ENCODE measurements at places on chromosomes 4 and X. TPM values are rescaled to one million over a fixed set of nuclear protein-coding genes. Genes with fewer than 3 reads are reported as not detected.

DNA sequence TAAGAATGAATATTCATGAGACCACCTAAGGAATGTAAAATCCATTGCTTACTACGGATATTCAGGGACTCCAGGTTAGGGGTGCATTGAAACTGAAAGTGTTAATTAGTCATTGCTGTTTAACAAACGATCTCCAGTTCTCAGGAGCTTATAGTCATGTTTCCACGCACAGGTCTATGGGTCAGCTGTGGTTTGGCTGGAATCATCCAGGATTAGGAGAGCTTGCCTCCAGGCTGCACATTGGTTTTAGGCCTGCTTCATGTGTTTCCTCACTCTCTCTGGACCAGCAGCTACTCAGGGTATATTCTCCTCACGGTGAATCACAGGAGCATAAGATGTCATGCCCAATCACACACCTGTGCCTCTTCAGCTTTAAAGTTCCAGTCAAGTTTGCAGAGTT is 98.9 kb downstream of the ATXN3L start:
- H3K36me3 ChIP-seq, result no peaks in the 10 kb centered on the region
- no peaks in the 10 kb centered on the region for H3K4me1 ChIP-seq
- no peak for DNase-seq
- H3K27ac ChIP-seq, result no peak overlapping the region
- no peak overlapping the region for H3K4me3 ChIP-seq
- H3K27me3 ChIP-seq, result no peaks in the 10 kb centered on the region

- H3K27me3 ChIP-seq, result no peaks in the 10 kb centered on the region
- no peak overlapping the region for H3K4me3 ChIP-seq
- H3K36me3 ChIP-seq, result no peaks in the 10 kb centered on the region
- no peaks in the 10 kb centered on the region for H3K4me1 ChIP-seq
Observed at GRCh38 chr4:88366460-88366859, 12.2 kb upstream of the HERC6 start.

GRCh38 chr4:17681281-17682221 is 67.1 kb downstream of the MED28 start:
- H3K27me3 ChIP-seq, result no peaks in the 10 kb centered on the region
- H3K36me3 ChIP-seq, result no peaks in the 10 kb centered on the region
- H3K27ac ChIP-seq, result no peak overlapping the region
- no peak for DNase-seq
- no peak overlapping the region for H3K4me3 ChIP-seq

- no peak overlapping the region for H3K27ac ChIP-seq
- H3K4me1 ChIP-seq, result no peaks in the 10 kb centered on the region
- H3K4me3 ChIP-seq, result no peak overlapping the region
- H3K27me3 ChIP-seq, result no peaks in the 10 kb centered on the region
- DNase-seq, result no peak
- peaks cover 33% of the 10 kb centered on the region for H3K36me3 ChIP-seq
Observed at GRCh38 chr4:112377171-112377570, 80.0 kb downstream of the ALPK1 start.

GRCh38 chr4:142416711-142417275 is 429.3 kb downstream of the INPP4B start:
- H3K36me3 ChIP-seq, result no peaks in the 10 kb centered on the region
- H3K27ac ChIP-seq, result no peak overlapping the region
- no peaks in the 10 kb centered on the region for H3K4me1 ChIP-seq

DNA sequence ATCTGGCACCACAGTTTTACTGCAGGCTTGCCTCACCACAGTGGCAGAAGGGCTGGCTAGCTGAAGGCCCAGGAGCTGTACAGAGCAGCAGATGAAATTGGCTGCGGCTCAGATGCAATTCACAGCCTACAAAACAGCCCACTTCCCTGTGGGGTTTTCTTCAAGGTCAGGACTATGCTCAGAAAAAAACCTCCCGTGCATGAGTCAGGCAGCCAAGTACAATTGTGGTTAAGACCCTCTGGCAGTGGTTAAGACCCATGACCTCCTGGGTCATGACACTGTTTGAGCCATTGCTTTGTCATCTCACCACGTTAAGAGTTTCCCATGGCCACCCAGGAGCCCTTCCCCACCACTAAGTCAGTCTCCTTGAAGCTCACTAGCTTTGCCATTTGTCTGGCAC is 276.3 kb downstream of the HNRNPD start:
- no peaks in the 10 kb centered on the region for H3K27me3 ChIP-seq
- H3K27ac ChIP-seq, result no peak overlapping the region
- H3K4me1 ChIP-seq, result no peaks in the 10 kb centered on the region
- no peak for DNase-seq
- H3K36me3 ChIP-seq, result no peaks in the 10 kb centered on the region
- no peak overlapping the region for H3K4me3 ChIP-seq

GRCh38 chrX:68203646-68204045 is 229.6 kb downstream of the OPHN1 start:
- H3K27me3 ChIP-seq, result no peaks in the 10 kb centered on the region
- no peaks in the 10 kb centered on the region for H3K36me3 ChIP-seq
- DNase-seq, result no peak
- no peak overlapping the region for H3K27ac ChIP-seq
- H3K4me3 ChIP-seq, result no peak overlapping the region

DNA sequence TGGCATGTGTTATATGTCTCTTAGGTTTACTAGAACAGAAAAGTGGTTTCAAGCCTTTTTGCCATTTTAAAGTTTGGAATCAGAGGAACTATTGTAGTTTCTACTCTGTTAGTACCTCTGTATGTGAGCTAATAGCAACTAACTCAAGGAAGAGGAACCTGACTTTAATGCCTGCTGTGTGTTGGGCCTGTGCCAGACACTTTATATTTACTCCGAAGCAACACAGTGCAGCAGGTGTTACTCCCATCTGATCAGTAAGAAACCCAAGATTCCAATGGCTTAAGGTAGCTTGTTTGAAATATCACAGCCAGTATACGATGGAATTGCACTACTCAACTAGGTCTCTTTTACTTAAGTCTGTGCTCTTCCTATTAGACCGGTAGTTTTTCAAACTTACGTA is 79.2 kb downstream of the USP9X start:
- H3K27me3 ChIP-seq, result no peaks in the 10 kb centered on the region
- no peak for DNase-seq
- H3K27ac ChIP-seq, result no peak overlapping the region
- H3K36me3 ChIP-seq, result peaks cover 14% of the 10 kb centered on the region

DNA sequence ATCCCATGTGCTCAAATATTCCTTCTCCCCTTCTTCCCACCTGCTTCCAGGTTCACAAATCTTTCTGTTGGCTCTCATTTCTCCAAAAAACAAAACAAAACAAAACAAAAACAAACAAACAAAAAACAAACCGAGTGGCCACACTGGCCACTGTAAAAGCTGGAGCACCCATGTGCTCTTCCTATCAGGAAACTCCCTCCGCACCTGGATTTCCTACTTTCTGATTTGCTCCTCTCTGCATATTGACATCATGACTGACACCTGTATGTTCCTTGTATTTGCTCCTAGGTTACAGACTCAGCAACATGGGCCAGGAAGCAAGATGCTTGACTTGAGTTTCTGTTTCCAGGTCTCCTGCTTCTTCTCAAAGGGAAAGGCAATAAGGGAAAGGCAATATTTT is 258.8 kb downstream of the GPC3 start:
- H3K36me3 ChIP-seq, result no peaks in the 10 kb centered on the region
- peaks cover 2% of the 10 kb centered on the region for H3K4me1 ChIP-seq
- no peak for DNase-seq
- no peaks in the 10 kb centered on the region for H3K27me3 ChIP-seq
- no peak overlapping the region for H3K27ac ChIP-seq

DNA sequence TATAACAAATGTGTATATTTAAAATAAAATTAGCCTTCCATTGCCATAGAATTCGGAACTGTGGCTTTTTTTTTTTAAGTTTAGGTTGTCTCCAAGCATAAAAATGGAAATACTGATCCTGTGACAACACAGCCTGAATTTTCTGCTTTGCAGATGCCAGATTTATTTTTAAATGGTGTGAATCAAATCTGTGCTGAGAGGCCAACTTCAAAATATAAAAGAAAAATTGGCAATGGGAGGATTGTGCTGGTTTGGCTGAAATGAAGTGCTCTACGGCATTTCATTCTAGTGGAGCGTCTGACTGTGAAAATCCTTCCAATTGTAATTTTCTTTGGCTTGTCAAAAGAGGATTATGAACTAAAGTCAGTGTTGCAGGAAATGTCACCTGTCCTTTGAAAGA is 580.3 kb upstream of the ZFP42 start:
- no peaks in the 10 kb centered on the region for H3K27me3 ChIP-seq
- no peak overlapping the region for H3K4me3 ChIP-seq
- H3K4me1 ChIP-seq, result peaks cover 4% of the 10 kb centered on the region
- H3K36me3 ChIP-seq, result no peaks in the 10 kb centered on the region
- no peak overlapping the region for H3K27ac ChIP-seq
- no peak for DNase-seq

DNA sequence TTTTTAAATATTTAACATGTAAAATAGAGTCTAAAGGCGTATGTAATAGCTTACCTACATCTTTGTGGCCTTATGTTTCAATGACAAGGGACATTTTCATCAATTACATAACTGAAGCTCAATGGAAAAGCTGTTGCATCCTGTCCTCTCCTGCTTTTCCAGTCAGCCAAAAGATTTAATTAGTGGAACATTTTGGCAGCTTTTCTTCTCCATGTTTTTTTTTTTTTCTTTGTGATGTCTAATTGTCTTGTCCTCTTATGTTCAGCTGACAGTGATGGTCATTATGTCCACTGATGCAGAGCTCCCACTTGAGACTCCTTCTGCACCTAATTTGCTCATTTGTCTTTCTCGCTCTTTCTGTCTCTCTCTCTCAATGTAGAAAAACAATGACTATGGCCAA is 422.2 kb downstream of the GABRG1 start:
- H3K27ac ChIP-seq, result no peak overlapping the region
- no peak for DNase-seq

GRCh38 chr4:7202411-7202810 is 10.1 kb downstream of the SORCS2 start:
- no peak for DNase-seq
- peaks cover 33% of the 10 kb centered on the region for H3K4me1 ChIP-seq
- H3K36me3 ChIP-seq, result no peaks in the 10 kb centered on the region
- H3K4me3 ChIP-seq, result no peak overlapping the region
- peaks cover 5% of the 10 kb centered on the region for H3K27me3 ChIP-seq
- H3K27ac ChIP-seq, result no peak overlapping the region

GRCh38 chr4:182562350-182562749 is 319.1 kb downstream of the TENM3 start:
- no peaks in the 10 kb centered on the region for H3K4me1 ChIP-seq
- H3K27ac ChIP-seq, result no peak overlapping the region

DNA sequence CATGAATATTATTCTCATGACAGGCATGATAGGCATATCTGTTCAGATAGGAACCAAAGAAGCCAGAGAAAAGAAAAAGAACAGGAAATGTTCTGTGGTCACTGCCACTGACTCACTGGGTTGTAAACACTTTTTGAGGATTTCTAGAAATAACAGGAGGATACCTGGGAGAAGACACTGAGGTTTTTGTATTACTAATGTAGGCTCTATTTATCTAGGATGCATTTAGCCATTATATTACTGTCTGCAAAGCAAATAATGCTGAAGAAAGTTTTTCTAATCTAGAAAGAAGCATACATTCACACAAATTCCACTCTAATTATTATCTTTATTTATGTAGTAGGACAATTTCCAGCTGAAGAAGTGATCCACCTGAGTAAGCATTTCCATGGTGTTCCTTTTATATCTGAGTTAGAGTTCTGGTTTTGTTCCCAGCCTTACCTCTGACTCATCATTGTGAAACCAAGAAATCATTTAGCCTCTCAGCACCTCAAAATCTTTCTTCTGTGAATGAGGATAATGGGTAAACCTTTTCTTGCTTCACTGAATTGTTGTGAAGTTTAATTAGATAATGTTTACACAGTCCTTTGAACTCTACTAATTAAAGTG is 40.2 kb upstream of the EPGN start:
- no peaks in the 10 kb centered on the region for H3K4me1 ChIP-seq
- H3K4me3 ChIP-seq, result no peak overlapping the region
- H3K36me3 ChIP-seq, result no peaks in the 10 kb centered on the region
- no peak for DNase-seq

DNA sequence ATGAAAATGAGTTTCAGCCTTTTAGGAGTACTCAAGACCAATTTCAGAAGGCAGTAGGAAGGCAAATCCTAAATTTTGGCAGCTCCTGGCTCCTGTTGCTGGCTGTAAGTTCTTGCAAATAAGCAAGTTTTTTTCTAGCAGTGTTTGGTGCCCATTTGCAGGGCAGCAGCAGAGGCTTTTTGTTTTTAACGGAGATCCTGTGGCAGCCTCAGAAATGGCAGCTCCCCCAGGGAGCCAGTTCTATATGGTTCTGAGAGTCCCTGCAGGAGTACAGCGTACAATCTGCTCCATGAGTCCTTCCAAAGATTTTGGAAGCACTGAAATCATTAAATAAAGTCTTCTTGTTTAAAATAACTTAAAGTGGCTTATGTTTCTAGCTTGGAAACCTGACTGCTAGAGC is 171.9 kb downstream of the NDST4 start:
- no peak for DNase-seq
- H3K27ac ChIP-seq, result no peak overlapping the region
- H3K4me3 ChIP-seq, result no peak overlapping the region
- no peaks in the 10 kb centered on the region for H3K36me3 ChIP-seq
- no peaks in the 10 kb centered on the region for H3K27me3 ChIP-seq

GRCh38 chr4:118712872-118713271 is 27.7 kb downstream of the METTL14 start:
- H3K4me3 ChIP-seq, result no peak overlapping the region
- no peak for DNase-seq
- H3K27me3 ChIP-seq, result no peaks in the 10 kb centered on the region
- H3K4me1 ChIP-seq, result no peaks in the 10 kb centered on the region
- no peak overlapping the region for H3K27ac ChIP-seq

Gene BANK1
- 0.96 TPM for total RNA-seq

Gene CDKL5
- 8.2 TPM for total RNA-seq

Gene ZNF732
- 2.0 TPM for total RNA-seq

Gene RPL39
- total RNA-seq, result 1,738 TPM

Gene RAB33A
- total RNA-seq, result not detected

Gene TKTL2
- total RNA-seq, result not detected

Gene ART3
- not detected for total RNA-seq

Gene KIAA0232
- 33.6 TPM for total RNA-seq

Gene SPATA18
- total RNA-seq, result 11.5 TPM

Gene TSPAN7
- 25.7 TPM for total RNA-seq

Gene ESX1
- total RNA-seq, result not detected

Gene ZNF718
- 13.1 TPM for total RNA-seq

Gene REPS2
- total RNA-seq, result 10.9 TPM

Gene GAGE13
- not detected for total RNA-seq

Gene TLL1
- 12.9 TPM for total RNA-seq

Gene TRPC3
- total RNA-seq, result 0.18 TPM

Gene XG
- total RNA-seq, result 43.2 TPM

Gene NDUFC1
- 23.1 TPM for total RNA-seq

Gene JADE3
- total RNA-seq, result 3.6 TPM

Gene BCOR
- total RNA-seq, result 30.7 TPM

Data from suprapubic skin (tissue), 4 donors.